Activated naive CD4-positive, alpha-beta T cell treated with anti-CD3 and anti-CD28 coated beads, Interleukin-2, amount 10 ng/mL, durations not matched to agents 7 days and 5 days (primary cell): ENCODE measurements at places on chromosomes 1 and 21.

- DNase-seq = no peak
Observed at GRCh38 chr1:103496014-103496635, 29.4 kb upstream of the RNPC3 start.

GRCh38 chr1:116318897-116319296 lies 54.1 kb upstream of the ATP1A1 start:
- no peak for DNase-seq

DNA sequence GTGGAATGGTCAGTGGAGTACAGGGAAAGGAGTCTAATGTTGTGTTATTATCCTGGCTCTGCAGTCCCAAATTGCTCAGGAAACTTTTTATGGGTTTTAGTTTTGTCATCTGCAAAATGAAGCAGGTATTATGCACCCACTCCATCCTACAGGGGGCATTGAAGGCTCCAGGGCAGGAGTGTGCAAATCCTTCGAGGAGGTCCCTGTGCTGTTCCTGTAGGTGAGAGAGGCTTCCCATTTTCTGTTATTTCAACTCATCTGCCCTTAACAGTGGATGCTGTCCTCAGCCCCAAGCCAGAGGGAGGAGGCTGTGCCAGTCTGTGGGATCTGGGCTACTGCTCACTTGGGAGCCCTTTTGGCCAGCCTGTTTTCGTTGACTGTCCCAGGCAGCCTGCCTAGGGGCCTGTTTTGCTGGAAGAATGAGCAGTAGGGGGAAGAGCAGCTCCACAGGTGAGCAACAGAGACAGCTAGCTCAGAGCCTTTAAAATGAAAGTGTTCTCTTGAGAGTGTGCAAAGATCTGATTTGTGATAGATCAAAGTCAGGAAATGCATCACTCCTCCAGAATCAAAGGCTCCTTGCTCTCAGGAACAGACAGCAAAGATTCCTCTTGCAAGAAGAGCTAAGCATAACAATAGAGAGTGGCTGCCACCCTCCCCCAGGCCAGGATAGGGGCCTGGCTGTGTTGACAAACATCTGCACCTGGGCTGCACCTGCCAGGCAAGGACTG lies 317.6 kb upstream of the PROX1 start:
- peak; percentile 38 for DNase-seq

DNA sequence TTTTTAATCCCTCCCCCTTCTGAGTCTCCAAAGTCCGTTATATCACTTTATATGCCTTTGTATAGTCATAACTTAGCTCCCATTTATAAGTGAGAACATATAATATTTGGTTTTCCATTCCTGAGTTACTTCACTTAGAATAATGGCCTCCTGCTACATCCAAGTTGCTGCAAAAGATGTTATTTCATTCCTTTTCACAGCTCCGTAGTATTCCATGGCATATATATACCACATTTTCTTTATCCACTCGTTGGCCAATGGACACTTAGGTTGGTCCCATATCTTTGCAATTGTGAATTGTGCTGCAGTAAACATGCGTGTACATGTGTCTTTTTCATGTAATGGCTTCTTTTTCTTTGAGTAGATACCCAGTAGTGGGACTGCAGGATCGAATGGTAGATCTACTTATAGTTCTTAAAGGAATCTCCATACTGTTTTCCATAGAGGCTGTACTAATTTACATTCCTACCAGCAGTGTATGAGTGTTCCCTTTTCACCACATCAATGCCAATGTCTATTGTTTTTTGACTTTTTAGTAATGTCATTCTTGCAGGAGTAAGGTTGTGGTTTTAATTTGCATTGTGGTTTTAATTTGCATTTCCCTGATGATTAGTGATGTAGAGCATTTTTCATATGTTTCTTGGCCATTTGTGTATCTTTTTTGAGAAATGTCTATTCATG lies 12.3 kb downstream of the MAN1C1 start:
- DNase-seq = no peak

DNA sequence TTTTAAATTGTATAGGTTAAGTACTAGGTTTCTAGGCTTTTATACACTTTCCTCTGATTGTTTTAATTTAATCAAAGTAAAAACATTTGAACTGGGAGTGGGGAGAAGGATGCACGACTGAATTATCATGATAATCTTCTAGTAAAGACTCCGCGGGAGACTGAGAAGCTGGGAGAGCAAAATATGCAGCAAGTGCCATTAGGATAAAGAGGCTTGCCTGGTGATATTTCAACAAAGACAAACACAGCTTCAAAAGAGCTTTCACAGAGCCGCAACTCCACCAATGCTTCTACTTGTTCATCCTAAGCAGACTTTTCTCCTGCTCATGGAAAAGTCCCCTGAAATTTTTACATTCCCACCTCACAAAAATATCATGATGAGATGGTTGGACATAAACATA lies 239.0 kb upstream of the PTBP2 start:
- no peak for DNase-seq

- no peak for DNase-seq
Observed at GRCh38 chr1:100482167-100482566, 55.8 kb upstream of the GPR88 start.
